ENCODE measurements at places on chromosomes 5 and 9.

DNA sequence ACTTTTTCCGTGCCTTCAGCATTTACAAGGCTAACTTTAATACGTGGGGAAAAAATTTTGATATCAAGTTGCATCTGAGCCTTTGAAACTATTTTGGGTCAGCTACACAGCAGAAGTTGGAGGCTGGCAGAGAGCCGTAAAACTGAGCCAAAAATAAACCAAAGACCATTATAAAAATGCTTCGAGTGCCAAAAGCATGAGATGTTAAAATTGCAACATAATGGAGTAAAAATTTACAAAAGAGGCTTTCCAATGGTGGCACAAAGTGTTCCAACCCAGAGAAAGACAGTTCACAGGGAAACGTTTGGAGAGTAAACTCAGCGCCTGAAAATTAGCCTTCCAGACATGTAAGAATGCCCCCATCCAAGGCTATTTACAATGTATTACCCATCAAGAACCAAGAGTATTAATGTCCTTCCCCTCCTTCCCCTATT, 190.3 kb downstream of the TLE1 start:
- no peak for DNase-seq

GRCh38 chr5:132772291-132773070, 4.6 kb downstream of the SEPTIN8 start:
- no peak for DNase-seq

DNA sequence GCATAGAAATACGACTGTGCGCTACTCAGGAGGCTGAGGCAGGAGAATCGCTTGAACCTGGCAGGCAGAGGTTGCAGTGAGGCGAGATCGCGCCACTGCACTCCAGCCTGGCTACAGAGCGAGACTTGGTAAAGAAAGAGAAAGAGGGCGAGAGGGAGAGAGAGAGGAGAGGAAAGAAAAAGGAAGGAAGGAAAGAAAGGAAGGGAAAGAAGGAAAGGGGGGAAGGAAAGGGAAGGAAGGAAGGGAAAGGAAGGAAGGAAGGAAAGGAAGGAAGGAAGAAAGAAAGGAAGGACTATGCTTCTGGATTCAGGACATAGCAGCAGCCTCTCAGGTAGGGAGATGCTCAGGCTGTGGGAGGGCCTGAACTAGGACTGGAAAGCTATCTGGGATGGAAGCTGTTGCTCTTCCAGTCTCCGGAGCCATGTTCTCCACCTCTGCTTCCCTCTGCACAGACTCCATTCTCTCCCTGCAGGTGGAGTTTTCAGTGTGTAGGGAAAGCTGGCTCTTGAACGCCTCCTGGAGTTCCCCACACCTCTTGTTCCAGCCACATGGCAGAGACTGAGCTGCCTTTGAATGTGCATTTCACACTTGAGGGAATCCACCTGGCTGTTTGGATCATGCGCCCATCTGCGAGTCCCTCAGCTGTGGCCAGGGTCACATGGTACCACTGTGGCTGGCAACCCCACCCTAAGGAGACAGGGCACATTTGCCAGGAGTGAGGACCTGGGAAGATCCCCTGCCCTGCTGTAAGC, 9.1 kb downstream of the SWI5 start:
- no peak for DNase-seq

- no peak for DNase-seq
Observed at GRCh38 chr9:79028101-79028500, 543.7 kb upstream of the TLE4 start.

DNA sequence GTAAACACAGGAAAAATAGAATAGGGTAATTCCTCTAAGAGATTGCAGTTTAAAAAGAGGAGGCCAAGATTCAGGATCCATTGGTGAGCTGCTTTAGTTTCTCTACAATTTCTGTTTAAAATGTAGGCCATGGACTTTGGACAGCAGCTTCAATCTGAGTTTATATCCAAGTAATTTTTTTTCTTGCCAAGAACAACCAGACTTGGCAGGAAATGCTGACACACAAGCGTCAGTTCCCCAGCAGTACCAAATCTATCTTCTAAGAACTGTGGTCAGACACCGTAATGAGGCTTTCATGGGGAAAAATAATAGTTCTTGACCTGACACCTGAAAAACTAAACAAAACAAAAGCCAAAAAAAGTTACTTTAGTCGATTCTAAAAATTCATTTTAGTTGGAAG, 528.8 kb downstream of the CSNK1G3 start:
- no peak for DNase-seq

DNA sequence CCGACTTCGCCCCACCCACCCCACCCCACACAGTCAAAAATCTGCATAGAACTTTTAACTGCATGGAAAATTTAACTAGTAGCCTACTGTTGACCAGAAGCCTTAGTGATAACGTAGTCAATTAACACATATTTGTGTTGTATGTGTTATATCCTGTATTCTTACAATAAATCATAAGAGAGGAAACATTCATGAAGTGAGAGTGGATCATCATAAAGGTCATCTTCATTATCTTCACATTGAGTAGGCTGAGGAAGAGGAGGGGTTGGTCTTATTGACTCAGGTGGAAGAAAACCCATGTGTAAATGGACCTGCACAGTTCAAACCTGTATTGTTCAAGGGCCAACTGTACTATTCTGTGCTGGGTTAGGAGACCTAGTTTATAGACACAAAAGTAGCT, 31.4 kb downstream of the XPA start:
- no peak for DNase-seq

- no peak for DNase-seq
Observed at GRCh38 chr5:143807401-143807800, 4.6 kb upstream of the HMHB1 start.

DNA sequence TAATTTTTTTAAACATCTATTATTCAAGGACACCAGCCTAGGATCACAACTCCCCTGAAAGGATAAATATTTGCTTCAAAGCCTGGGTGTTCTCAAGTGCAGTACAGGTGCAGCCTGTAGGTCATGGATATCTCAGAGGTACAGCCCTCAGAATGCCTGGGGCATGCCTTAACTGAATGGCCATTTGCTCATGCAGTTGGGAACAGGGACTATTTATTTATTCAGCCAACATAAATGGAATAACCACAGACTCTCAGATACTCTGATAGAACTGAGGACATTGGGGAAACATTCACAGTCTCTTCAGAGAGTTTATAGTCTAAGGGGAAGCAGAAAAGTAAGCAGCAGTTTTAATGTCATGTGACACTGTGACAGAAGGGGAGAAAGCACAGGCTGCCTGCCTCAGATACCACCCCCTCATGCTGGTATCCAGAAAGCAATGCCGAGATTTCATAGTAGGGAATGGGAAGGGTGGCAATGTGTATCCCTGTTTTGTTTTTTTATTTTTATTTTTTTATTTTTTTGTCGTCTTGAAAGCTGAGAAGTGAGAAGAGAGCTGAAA, 112.6 kb downstream of the MACIR start:
- no peak for DNase-seq

DNA sequence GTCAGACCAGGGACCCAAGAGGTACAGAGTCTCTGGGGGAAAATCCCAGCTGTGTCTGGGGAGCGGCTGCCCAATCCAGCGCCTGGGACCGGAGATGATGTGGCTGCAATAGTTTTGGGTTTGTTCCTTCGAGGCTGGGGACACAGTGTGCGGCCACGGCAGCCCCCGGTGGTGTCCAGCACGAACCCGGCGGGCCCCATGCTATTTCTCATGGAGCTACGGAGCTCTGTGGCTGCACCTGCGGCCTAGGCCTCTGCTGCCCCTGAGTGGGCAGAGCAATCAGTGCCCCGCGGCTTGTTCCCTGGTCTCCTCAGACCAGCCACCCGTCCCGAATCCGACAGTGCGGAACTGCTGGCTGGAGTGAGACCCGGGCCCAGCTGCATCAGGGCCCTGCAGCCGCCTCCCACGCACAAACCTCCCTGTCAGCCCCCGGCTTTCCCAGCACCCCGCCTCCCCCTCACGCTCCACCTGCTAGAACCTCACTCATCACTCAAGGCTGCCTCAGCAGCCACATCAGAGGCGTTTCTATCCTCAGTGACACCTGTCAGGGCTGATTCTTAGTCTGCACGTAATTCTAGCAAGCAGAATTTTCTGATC, 29.0 kb downstream of the SARDH start:
- peak; percentile 82 for DNase-seq

- DNase-seq = no peak
Observed at GRCh38 chr9:130220352-130220751, 45.2 kb upstream of the HMCN2 start.

- no peak for DNase-seq
Observed at GRCh38 chr5:109173036-109173794, 236.6 kb downstream of the PJA2 start.

DNA sequence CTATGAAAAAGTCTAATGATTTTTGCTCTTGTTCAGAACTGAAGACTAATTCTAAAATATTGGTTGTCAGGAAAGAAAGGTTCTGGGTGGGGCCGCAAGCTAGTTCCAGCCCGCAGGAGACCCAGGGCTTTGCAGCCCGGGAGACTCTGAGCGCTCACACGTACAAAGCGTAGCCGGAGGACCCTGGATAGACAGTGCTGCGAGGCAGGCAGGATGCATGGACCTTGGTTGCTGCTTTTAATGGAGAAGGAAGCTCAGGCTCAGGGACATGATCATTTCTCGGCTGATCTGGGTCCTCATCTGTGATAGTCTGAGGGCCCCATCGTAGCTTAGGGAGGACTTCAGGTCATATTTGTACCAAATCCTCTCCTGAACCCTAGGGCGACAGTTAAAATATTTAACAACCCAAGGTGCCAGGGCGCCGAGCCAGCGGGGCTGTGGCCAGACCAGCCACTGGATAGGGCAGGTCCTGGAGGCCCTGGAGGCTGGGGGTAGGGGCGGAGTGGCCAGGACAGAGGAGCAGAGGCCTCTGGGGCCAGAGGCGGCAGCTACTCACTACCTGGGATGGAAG, 70.1 kb upstream of the UNC5A start:
- DNase-seq = no peak

- no peak for DNase-seq
Observed at GRCh38 chr5:61416420-61416819, 84.4 kb downstream of the ZSWIM6 start.

DNA sequence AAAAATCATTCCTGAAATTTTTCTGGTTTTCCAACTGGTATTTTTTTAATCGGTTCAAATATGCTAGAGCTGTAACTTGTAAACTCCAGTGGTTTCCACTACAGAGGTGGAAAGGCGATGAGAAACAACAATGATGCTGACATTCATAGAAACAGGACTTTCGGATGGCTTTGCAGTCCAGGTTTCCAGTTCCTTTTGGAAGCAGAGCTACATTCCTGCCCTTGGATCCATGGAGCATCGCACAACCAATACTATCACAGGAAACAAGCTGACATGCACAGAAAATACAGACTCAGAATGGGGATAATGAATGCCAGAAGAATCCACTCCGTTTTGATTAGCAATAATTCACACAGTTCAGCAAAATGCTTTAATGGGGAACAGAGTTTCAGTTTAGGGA, 140.0 kb downstream of the EPB41L4A start:
- DNase-seq = no peak

DNA sequence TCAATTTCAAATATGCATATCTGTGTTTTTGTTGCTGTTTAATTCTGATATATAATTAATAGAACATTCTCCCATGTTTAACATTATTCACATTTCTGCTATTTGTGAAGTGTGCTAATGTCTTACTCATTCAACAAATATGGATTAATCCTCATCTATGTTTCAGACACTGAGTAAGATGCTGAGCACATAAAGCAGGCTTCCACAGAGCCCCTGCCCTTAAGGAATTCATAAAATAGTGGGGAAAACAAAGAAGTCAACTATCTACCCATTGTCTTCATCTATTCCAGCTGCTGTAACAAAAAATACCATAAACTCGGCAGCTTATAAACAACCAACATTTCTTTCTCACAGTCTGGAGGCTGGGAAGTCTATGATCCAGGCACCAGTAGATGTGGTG, 333.3 kb downstream of the SEMA5A start:
- DNase-seq = no peak

GRCh38 chr5:131795879-131796792, 681 bp downstream of the FNIP1 start:
- peak; percentile 10 for DNase-seq

GRCh38 chr5:118722122-118723020, 266.0 kb downstream of the DTWD2 start:
- no peak for DNase-seq

- no peak for DNase-seq
Observed at GRCh38 chr5:172603251-172603806, 37.7 kb upstream of the NEURL1B start.

GRCh38 chr5:109511980-109512734, 102.4 kb upstream of the PJA2 start:
- no peak for DNase-seq

GRCh38 chr9:98856982-98857381, 49.5 kb downstream of the GALNT12 start:
- no peak for DNase-seq

- no peak for DNase-seq
Observed at GRCh38 chr5:106017243-106017857, 1653.4 kb downstream of the EFNA5 start.

DNA sequence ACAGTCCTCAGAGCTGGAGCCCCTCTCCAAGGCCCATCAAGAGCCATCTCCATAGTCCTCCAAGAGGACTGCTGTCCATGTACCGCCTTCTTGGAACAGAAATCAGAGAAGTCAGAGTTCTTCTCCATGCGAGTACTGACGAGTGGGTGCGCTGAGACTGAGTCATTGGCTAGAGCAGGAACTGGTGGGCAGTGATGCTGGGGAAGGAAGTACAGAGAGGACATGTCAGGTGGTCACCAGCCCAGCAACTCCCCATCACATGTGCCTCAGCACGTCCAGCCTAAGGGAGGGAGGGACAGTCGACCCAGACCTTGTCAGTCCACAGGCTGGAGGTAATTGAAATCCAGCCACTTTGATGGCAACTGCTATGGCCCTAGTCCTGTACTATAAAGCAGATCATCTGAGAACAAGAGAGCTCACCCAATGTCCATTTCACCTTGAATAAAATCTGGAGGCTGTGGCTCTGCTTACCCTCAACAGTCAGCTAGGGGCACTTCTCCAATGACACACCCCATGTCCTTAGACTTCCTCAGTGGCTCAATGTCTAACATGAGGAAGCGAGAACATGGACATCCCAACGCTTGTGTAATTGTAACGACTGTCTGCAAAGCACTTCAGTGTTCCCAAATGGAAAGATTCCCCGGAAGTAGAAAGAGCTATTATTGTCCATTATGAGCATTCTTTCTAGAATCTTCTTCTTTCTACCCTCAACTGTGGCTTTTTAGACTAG, 15.0 kb upstream of the FBP1 start:
- DNase-seq = no peak

DNA sequence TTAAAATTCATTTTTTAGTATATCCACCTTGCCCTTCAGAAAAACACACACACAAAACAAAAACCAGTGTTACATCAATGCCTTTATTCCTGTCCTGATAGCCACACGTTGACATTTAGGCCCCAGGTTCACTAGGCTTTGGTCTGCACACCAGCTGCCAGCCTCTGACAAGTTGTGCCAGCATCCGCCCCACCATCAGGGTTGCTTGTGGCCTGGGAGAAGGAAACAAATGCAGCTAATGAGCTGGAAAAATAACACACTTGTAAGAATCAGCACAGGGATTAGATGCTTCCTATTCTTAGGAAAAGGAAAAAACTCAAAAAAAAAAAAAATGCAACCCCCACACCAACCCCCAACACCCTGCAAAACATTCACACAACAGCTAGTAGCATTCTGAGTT, 404.0 kb upstream of the GRIA1 start:
- no peak for DNase-seq

GRCh38 chr5:80928073-80928472, 32.1 kb upstream of the RASGRF2 start:
- no peak for DNase-seq

Measured in T follicular helper cell (primary cell).